T-helper 1 cell (primary cell): ENCODE measurements at places on chromosomes 1 and 21.
A peak's percentile ranks its signal among the peaks of the same experiment; 100 is the strongest.

DNA sequence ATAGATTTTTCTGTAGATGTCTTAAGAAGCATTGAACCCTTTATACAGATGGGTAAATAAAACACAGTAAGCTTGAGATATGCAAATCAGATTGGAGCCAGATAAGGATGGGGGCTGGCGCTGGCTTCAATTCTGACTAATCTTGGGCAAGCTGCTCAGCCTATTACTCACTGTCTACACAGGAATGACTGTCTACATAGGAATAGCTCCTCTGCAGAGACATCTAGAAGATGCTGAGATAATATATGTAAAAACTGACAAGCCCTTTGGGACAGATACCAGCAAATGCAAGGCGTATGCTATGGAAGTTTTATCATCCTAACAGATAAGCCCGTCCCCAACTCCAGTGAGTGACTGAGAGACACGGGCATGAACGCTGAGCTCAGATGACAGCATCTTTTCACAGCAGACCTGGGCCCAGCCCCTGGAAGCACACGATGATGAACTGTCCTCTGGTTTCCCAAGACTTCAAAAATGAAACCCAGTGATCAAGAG, 1.7 kb downstream of the CLDN14 start:
- DNase-seq, result no peak

- no peak for DNase-seq
Observed at GRCh38 chr21:46223217-46223616, 5.4 kb downstream of the LSS start.

GRCh38 chr21:39613041-39613934, 548 bp downstream of the B3GALT5 start:
- DNase-seq, result no peak

GRCh38 chr1:15329104-15329820, 80.4 kb upstream of the EFHD2 start:
- DNase-seq, result no peak

DNA sequence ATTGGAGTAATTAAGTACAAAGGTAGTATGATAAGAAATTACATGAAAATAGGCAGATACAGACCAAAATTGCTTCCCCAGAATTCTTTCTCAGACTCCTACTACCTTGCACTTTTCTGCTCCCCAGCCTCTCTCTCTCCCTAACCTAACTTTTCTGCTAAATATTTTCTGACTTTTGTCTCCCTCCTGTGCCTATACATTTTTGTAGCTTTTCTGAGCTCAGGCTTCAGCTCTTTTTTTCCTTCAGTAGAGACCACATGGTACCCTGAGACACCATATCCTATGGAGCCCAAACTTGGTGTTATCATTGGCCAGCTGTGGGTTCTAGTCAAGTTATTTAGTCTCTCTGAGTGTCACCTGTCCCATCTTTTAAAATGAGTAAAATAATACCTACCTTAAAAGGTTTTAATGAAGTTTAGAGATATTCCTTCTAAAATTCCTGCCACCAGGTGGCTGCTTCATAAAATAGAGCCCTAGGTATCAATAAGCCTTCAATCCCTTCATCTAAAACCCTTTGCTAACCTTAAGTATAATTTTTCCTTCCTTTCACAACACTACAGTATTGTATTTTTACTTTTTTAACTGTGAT, 237.6 kb upstream of the DUSP10 start:
- DNase-seq, result no peak

GRCh38 chr1:231187571-231187970, 25.7 kb downstream of the TRIM67 start:
- DNase-seq, result no peak

DNA sequence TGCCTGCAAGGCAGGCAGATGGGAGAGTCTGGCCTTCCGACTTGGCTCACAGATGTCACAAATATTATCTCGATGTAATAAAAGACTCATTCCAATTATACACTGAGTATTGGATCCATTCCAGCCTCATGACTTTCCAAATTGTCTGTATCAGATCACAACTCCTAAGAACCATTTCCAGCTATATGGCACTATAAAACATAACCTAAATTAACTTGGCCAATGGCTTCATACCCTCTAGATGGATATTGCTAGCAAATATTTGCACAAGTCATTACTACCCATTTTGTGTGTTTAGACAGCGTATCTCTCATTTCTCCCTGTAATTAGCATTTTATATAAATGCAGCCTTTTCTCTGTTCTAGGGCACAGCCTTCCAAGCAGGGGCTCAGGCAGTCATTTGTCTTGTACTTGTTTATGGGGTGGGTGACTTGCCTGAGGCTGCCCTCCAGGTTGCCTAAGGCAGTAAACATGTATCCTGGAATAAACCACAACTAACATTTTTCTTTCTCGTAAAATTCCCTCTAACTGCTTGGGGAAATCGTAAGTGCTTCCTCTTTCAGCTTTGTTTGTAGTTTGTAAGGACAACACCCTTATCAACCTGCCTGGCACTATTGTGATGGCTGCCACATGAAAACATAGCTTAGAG, 70.6 kb upstream of the KCNJ6 start:
- DNase-seq, result no peak

DNA sequence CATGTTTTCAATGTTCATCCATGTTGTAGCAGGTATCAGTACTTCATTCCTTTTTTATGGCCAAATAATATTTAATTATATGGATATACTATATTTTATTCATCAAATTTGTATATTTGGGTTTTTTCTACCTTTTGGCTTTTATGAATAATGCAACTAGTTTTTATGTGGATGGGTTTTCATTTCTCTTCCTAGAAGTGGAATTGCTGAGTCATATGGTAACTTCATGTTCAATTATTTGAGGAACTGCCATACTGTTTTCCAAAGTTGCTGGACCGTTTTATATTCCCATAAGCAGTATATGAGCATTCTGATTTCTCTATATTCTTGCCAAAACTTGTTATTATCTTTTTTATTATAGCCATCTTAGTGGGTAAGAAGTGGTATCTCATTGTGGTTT, 16.0 kb downstream of the CFAP57 start:
- DNase-seq, result no peak

DNA sequence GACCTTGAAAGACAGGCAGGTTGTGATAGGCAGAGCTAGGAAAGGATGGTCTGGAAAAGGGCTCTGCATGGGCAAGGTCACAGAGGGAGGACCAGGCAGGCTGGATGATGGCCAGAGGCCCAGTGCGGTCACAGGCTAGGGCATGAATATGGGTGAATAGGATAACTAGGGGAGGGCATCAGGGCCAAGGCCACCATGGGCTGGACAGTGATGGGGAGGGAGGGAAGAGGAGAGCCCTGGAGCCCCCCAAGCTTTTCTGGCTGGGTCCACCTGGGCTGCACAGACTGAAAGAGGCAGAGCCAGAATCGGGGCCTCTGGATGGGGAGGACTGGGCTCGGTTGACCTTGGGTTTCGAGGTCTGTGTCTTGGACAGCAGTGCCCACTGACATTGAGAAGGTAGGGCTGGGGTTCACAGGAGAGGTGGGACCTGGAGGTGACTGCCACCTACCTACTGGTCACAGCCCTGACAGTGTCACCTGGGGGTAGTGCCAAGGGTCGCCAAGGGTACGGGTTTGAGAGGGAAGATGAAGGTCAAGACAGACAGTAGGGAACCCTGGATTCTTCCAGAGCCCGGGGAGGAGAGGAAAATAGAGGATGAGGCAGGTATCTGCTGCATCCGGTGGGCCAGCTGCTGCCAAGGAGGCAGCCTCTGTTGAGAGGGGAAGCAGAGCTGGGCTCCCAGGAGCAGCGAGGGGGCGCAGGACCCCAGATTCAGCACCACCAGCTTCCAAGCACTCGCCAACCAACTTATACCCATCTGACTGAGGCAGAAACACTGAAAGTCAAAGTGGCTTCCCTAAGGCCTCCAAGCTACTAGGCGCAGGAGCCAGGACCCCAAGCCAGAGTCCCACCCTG, 6.1 kb upstream of the NPHP4 start:
- DNase-seq, result no peak

DNA sequence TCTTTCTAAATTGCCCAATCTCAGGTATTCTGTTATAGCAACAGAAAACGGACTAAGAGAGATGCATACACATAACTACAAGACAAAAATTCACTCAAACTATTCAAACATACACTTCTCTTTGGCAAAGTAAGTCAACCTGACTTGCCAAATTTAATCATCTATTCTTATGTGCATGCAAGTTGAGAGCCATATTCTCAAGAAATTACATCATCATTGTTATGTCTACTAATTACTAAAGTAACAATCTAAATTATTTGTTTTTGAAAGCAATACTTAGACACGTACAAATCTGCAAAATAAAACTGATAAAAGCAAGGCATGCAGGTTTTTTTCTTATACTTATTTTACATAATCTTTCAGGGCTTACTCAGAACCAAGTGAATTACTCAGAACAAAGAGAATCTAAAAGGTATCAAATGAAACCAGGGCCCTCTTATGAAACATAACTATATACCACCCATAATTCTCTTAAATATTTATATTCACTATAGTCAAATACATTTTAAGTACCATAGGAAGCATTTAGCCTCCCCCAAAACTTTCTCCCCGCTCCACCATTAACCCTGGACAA, 62.3 kb downstream of the HLCS start:
- DNase-seq, result no peak

- no peak for DNase-seq
Observed at GRCh38 chr1:204563307-204563706, 47.1 kb downstream of the MDM4 start.

GRCh38 chr1:151849126-151849525, 4.4 kb downstream of the THEM5 start:
- DNase-seq, result no peak

GRCh38 chr1:182059936-182060335, 1.6 kb downstream of the ZNF648 start:
- no peak for DNase-seq

DNA sequence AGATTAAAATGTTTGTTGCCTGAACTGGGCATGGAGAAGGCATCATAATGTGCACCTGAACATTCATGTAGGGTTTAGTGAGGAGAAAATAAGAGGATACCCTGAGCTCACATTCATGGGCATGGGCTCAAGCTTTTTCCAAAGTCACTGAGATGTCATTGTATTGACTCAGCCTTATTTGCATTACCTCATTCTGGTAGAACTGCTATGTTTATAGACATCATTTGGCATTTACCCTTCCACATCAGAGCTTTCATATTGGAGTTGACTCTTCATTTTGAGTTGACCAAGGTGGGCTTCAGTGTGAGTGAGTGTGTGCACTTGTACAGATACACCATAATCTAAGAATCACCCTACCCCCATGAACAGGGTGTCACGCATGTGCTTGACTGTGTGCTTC, 143.2 kb downstream of the PBX1 start:
- DNase-seq, result no peak

GRCh38 chr1:53220962-53221286, 490 bp upstream of the CZIB start:
- DNase-seq, result no peak

DNA sequence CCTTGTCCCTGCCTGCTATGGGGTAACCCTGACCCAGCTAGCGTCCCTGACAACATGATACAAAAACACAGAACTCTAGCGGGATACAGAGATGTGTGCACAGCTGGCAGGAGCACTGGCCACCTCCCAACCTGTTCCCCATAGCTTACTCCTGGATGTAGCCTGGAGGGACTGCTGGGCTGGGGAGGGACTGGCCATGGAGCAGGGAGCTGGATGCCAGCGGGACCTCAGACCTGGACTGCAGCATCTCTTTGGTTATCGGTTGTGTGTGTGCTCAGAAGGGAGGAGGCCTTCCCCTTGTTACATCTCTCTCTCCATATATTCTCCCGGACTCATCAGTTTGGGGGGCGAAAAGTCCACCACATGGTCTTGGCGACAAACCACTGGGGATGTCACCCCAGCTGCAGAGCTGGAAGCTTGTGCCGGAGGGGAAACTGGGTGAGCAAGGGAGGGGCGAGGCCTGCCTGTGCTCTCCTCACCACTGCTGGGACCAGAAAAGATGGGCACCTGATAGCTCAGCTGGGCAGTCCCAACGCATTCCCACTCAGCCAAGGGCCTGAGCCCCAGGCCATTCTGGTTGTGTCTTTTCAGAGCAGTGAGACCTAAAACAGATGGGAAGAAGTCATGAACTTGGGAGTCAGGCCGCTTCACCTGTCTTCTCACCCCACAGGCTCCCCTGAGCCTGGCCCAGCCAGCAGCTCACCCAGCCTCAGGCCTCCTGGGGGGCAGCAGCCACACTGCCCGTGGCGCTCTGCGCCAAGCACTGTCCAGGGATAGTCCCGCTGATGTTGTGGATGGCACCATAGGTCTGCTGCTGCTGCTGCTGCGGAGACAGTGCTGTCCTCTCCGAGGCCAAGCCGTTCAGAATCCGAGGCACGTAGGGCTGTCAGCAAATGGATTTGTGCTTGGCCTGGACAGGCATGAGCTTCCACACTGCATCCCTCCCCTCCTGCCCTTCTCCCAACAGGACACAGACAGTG, 35.6 kb downstream of the TMEM63A start:
- DNase-seq, result no peak

DNA sequence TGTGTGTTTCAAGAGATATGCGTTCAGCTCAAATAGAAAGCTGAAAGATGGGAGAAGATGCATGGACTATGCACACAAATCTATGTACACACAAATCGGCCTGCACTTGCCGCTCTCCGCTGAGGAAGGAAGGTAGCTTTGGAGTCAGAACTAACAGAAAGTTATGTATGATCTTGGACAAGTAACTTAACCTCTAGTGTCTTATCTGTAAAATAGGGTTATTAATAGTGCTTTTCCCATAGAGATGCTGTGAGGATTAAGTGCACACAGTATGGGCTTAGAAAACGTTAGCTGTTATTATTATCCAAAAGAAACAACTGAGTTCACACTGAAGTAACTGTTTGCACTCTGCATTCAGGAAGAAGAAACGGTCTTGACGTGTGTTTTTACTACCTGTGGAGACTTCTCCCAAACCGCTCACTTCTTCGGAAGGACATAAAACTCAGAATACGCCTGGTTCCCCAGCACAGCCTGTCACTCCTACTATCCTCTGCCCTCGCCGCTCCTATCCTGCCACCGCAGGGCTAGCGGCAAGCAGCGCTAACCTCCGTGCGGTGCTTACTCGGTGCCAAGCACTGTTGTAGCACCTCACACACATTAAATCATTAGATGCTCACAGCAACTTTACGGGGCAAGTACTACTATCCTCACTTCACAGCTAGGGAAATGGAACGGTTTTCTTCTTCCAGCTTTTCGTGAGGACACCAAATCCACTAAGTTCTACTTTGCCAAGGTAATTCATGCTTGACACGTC, 1.3 kb downstream of the TGFBR3 start:
- no peak for DNase-seq

- DNase-seq, result no peak
Observed at GRCh38 chr1:205310976-205311704, 10.4 kb downstream of the NUAK2 start.

GRCh38 chr21:28640326-28640725, 352.4 kb downstream of the LTN1 start:
- DNase-seq, result peak; percentile 10

DNA sequence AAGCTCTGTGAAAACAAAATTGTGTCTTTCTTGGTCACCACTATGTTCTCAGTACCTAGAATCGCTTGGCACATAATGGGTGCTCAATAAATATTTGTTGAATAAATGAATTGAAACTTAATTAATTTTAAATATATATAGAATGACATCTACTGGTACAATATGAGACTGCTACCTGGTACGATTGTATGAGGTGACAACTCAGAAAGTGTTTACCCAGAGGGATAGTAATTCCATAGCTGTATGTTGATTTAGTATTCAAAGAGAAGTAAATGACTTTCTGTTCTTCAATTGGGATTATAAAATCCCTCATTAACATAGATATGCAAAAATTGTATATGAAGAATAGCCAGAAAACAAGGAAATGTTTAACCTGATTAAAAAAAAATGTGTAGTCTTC, 128.7 kb downstream of the RPS6KC1 start:
- no peak for DNase-seq
